ENCODE measurements at places on chromosomes 12 and 14.

- no peak for DNase-seq
Observed at GRCh38 chr12:114006482-114007425, 40.6 kb upstream of the RBM19 start.

DNA sequence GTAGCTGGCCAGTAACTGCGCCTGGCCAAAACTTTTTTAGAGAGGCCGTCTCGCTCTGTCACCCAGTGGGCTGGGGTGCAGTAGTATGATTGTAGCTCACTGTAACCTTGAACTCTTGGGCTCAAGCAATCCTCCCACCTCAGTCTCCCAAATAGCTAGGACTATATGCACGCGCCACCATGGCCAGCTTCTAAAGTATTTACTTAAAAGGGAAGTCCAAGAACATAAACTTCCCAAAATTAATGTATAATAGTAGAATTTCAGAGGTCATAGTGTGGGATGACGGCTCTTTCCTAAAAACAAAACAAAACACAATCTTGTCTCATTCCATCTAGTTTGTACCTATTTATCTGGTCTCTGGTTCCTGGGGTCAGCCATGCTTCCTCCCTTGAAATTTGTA, 42.2 kb upstream of the FOS start:
- no peak for DNase-seq

- DNase-seq = no peak
Observed at GRCh38 chr12:48037267-48037915, 33.1 kb upstream of the COL2A1 start.

GRCh38 chr12:113477842-113478215, 6.2 kb upstream of the LHX5 start:
- DNase-seq = no peak

- DNase-seq = no peak
Observed at GRCh38 chr12:92363295-92364146, 217.9 kb upstream of the BTG1 start.

- DNase-seq = no peak
Observed at GRCh38 chr14:63186453-63186852, 17.8 kb upstream of the RHOJ start.

DNA sequence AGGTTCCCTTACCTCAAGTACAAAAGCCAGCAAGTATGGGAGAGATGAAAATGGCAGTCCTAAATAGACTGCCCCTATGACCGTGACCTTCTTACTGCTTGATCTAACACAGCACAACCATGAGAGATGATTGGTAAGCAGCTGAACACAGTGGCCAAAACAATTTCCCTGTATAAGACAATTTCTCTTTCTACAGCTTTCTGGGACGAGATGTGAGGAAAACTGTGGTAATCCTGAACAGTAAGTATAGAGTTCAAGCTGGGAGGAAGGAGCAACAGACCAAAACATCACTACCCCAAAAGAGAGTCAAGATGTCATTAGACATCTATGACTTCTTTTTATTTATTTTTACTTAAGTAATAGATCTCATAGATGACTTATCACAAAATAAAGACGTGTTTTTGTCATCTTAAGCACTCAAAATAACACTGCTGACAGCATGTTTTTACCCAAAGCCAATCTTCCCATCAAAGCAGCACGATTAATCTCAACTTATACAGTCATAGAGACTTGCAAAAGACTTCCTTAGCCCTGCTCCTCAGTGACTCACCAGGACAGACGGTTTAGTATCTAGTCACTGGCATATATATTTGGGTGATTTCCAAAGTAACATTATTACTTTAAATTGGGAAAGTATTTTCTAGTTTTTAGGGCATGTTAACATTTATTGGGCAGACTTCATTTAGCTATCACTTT, 3.7 kb downstream of the TMEM52B start:
- peak; percentile 72 for DNase-seq

DNA sequence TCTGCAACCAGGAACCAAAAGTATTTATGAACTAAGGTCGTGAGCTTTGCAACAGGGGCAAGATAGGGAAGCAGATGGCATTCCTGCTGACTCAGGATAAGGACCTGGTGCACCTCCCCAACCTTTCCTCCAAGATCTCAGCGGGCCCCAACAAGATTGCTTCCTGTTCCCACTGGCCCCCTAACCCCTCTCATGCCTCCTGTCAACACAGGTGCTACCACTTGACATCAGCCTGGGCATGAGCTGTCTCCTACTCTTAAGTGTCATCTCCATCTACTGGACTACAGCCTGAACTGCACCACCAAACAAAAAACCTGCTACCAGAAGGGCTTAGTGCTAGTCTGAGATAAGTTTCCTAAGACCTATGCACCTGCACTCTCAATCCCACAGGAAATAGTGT, 32.7 kb downstream of the MED6 start:
- DNase-seq = no peak

Data from HS-5 (cell line).